ENCODE measurements at places on chromosomes 12 and 14.

DNA sequence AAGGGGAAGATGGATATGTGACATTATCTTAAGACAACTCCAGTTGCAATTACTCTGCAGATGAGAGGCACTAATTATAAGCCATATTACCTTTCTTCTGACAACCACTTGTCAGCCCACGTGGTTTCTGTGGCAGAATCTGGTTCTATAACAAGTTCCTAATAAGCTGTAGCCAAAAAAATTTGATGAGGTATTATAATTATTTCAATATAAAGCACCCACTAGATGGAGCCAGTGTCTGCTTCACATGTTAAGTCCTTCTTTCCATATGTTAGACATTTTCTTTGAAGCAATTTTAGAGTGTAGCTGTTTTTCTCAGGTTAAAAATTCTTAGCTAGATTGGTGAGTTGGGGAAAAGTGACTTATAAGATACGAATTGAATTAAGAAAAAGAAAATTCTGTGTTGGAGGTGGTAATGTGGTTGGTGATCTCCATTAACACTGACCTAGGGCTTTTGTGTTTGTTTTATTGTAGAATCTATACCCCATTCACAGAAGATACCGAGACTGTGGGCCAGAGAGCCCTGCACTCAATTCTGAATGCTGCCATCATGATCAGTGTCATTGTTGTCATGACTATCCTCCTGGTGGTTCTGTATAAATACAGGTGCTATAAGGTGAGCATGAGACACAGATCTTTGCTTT is 36.9 kb downstream of the PSEN1 start:
- DNase-seq, result no peak

- DNase-seq, result no peak
Measured at GRCh38 chr12:127311720-127312364, 955.1 kb upstream of the TMEM132C start.

GRCh38 chr12:56286044-56286830 is 13.9 kb downstream of the CS start:
- DNase-seq, result no peak

GRCh38 chr14:103550451-103551337 is 11.8 kb downstream of the BAG5 start:
- DNase-seq, result no peak

GRCh38 chr12:77553976-77554619 is 276.6 kb upstream of the NAV3 start:
- DNase-seq, result no peak

DNA sequence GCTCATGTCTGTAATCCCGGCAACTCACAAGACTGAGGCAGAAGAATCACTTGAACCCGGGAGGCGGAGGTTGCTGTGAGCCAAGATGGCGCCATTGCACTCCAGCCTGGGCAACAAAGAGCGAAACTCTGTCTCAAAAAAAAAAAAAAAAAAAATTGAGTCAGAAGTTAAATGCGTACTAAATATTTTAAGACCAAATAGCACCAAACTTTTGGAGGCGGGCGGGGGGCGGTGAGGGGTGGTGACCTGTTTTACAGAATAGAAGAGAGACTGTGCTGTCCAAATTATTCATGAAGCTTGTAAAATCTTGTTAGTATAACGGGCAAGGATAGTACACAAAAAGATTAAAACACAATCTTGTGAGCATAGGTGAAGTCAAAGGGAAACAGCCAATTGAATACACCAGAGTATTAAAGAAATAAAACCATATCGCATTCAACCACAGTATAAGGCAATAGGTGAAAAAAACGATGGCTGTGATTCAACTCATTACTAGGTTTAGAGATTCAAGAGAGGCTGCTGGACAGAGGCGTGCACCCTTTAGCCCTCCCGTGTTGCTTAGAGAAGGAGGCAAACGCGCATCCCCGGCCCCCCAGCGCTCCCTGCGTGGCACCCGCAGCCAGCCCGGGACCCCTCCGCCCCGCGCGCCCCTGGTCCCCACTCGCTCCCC is 571 bp downstream of the ZNF891 start:
- DNase-seq, result no peak

GRCh38 chr12:21248679-21249078 is 86.0 kb downstream of the SLCO1A2 start:
- no peak for DNase-seq

DNA sequence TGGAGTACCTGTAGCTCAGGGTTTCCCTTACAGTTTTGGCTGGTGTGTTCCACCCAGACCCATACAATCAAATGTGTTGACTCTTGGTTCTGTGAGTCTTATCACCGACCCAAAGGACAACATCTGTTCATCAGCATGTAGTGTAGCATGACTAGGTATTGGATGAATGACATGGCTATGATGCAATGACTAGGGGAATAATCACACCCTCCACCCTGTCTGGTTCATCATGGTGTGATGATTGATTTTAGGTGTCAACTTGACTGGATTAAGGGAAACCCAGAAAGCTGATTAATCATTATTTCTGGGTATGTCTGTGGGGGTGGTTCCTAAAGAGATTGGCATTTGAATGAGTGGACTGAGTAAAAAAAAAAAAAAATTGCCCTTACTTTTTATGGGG is 311.3 kb downstream of the DPF3 start:
- no peak for DNase-seq

- no peak for DNase-seq
Measured at GRCh38 chr12:132160601-132161035, 16.4 kb downstream of the NOC4L start.

DNA sequence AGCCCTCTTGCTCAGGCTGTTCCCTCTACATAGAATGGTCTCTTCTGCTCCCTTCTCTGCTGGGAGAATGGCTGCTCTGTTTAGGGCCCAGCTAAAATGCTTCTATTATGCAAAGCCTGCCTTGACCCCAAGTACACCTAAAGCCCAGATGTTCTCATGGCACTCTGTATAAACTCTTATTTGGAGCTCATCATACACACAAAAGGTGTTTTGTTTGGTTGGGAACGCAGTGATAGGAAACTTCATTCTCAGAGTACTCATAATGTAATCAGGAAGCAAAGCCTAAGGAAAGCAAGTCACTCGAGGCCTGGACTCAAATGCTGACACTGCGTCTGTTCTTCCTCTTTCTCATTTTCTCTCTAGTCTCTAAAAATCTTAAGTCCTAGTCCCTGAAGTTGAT is 38.2 kb upstream of the SYCP3 start:
- DNase-seq, result no peak

DNA sequence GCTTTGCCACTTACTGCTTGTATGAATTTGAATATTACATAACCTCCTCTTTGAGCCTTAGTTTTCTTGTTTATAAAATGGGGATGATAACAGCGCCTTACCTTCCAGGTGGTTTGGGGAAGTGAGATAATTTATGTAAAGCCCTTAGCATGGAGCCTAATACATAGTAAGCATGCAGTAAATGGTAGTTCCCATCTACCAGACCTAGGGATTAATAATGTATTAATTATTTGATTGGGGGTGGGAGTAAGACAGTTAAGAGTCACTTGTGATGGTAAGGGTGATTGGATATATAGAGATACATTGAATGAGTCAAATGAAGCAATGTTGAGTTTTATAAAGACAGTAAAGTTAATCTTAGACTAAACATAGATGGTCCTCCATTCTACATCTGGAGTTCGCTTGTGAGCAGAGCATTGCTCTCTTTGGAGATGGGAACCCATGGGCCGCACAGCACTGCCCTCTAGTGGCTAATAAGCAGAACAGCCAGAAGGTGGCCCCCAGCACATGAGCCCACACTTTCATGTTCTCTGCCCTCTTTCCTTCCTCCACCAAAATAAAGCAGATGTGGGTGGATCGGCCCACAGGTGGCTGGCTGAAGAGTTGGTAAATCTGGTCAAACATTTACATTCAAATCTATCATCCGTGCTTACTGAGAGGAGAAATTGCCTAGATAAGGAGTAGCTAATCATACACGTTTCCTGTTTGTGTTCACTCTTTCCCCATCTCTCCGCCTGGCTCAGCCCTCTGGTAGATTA is 26.5 kb upstream of the TAMALIN start:
- DNase-seq, result peak; percentile 57

DNA sequence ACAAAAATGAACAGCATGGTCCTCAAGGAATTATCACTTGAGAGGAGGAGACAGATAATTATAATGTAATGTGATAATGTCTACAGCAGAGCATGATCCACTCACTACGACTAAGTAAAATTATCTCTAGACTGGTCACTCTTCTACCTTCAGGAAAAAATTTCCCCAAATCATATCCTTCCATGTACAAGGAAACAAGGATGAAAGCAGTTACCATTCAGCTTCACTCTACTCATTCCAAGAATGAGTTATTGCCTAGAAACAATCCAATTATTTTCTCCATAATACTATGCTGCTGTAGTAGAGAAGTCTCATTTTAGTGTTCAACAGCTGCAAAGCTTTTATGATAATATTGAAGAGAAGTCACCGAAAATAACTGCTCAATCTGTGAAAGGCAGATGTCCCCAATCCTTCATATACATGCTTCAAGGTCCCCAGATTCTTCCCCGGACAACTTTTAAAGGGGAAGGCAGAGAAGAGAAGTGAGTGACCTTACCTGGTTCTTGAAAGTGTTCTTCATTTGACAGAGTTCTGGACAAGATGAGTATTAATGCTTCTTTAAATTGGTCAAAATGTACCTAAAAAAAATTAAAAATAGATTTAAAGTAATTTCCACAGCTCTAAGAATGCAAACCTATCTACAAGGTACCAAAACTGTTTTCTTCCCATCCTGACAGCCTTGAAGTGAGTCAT is 24.6 kb downstream of the NIN start:
- no peak for DNase-seq

GRCh38 chr14:101899263-101899662 is 65.1 kb upstream of the DYNC1H1 start:
- DNase-seq, result no peak

DNA sequence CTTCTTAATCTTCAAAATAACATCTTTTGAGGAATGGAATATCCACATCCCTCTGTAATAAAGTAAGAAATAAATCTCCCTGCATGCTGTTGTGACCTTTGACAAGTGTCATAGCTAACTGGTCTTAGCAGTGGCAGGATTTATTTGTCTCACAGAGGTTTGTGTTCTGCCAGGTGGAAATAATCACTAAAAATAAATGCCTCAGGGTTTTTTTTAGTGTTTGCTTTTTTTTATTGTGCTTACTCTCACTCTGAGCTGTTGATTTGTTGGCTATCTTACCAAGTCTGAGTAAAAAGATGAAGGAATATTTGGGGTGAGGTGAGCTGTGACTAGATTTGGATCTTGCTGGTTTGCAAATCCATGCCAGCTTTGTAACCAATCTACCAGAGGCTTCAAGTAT is 285.4 kb downstream of the ALG10B start:
- no peak for DNase-seq

- no peak for DNase-seq
Measured at GRCh38 chr14:68509188-68509983, 283.5 kb downstream of the ZFP36L1 start.

- DNase-seq, result no peak
Measured at GRCh38 chr14:81263777-81264410, 43.1 kb upstream of the GTF2A1 start.

GRCh38 chr14:58082491-58083098 is 69.4 kb downstream of the ARMH4 start:
- no peak for DNase-seq

- DNase-seq, result no peak
Measured at GRCh38 chr12:93583627-93584392, 11.3 kb downstream of the SOCS2 start.

DNA sequence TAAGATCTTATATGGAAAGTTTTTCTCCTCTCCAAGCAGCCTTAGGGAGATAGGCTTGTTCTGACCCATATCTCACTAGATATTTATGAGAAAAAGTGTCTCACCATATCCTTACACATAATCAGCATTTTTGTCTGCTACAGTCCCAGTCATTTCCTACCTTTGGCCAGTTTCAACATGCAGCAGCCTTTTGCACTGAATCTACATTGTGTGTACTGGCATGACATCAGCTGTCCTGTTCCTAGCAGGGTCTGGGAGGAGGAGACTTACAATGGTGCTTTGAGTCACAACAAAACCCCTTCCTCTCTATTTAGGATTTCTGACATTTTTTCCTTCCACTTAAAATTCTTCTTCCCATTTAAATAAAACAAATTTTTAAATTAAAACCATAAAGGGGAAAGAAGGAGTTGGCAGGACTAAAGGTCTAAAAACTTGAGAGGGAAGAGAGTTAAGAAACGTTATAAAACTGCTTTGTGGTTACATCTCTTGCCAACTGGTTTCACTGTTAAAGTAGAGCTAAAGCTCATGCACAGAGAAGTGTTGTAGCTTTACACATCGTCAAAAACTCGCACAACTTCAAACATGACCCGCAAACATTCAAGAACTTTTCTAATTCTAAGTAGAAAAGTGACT is 53.3 kb upstream of the CERS5 start:
- DNase-seq, result no peak

DNA sequence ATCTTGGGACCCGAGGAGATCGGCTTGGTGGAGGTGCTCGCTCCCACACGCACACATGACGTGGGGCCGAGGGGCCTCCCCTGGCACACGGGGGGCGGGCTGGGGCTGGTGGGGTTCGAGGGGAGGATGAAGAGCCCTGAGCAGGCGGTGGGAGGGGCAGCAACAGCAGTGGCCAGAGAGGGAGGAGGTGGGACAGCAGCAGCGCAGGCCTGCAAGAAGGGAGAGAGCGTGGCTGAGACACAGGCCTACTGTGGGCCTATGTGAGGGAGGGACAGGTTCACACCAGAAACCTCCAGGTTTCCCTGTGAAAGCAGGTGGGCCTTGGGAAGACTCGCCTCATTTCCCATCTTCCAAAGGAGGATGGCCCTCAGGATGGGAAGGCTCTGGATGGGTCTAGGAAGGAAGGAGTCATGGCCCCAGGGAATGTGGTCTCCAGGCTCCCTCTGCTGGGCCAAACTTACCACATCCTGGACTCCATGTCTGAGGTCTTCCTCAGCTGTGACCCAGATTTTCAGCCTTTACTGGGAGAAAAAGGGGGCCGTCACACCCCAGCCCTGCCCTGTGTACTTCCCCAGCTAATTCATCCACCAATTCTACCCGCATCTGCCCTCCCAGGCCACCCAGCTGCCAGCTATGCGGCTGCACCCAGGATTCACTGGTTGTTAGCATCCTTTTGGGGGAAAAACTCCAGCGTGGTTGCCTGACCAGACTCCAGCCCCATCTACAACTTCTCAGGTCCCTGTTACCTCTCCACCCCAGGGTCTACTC is 2.8 kb downstream of the PIANP start:
- no peak for DNase-seq

DNA sequence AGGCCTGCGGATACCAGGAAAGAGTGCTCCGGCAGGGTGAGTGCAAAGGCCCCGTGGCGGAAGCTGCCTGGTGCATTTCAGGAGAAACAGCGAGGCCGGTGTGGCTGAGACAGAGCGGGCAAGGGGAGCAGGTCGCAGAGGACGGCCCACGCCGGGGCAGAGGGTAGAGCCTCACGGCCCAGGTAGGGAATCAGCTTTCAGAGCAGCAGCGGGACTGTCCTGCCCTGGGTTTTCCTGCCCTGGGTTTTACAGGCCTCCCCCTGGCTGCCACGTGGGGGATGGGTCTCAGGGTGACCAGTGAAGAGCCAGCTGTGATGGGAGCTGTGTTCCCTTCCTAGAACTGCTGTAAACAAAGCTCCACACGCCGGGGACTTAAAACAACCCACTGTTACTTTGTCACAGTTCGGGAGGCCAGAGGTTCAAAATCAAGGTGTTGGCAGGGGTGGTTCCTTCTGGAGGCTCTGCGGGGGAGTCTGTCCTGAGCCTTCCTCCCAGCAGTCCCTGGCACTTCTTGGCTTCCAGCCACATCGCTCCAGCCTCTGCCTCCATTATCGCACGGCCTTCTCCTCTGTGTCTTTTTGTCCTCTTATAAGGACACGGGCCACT is 10.4 kb downstream of the NCOR2 start:
- DNase-seq, result no peak

GRCh38 chr12:30896461-30896860 is 30.1 kb upstream of the TSPAN11 start:
- no peak for DNase-seq

GRCh38 chr12:123908884-123909725 is 63.5 kb downstream of the CCDC92 start:
- no peak for DNase-seq
